ENCODE measurements at places on chromosomes 4 and X.
A peak's percentile ranks its signal among the peaks of the same experiment; 100 is the strongest.

DNA sequence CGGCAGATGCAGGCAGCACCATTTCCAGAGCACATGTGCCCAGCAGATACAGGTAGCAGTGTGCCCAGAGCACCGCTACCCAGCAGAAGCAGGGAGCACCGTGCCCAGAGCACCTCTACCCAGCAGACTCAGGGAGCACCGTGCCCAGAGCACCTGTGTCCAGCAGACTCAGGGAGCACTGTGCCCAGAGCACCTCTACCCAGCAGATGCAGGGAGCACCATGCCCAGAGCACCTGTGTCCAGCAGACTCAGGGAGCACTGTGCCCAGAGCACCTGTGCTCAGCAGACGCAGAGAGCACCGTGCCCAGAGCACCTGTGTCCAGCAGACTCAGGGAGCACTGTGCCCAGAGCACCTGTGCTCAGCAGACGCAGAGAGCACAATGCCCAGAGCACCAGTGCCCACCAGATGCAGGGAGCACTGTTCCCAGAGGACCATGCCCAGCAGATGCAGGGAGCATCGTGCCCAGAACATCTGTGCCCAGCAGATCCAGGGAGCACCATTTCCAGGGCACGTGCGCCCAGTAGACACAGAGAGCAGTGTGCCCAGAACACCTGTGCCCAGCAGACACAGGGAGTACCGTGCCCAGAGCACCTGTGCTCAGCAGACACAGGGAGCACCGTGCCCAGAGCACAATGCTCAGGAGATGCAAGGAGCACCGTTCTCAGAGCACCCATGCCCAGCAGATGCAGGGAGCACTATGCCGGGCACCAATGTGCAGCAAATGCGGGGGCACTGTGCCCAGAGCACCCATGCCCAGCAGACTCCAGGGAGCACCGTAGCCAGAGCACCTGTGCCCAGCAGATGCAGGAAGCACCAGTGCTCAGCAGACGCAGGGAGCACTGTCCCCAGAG is 236.4 kb downstream of the DHRSX start:
- no peaks in the 10 kb centered on the region for H3K27me3 ChIP-seq
- H3K36me3 ChIP-seq, result peaks cover 29% of the 10 kb centered on the region
- no peak overlapping the region for H3K27ac ChIP-seq
- no peak for DNase-seq

DNA sequence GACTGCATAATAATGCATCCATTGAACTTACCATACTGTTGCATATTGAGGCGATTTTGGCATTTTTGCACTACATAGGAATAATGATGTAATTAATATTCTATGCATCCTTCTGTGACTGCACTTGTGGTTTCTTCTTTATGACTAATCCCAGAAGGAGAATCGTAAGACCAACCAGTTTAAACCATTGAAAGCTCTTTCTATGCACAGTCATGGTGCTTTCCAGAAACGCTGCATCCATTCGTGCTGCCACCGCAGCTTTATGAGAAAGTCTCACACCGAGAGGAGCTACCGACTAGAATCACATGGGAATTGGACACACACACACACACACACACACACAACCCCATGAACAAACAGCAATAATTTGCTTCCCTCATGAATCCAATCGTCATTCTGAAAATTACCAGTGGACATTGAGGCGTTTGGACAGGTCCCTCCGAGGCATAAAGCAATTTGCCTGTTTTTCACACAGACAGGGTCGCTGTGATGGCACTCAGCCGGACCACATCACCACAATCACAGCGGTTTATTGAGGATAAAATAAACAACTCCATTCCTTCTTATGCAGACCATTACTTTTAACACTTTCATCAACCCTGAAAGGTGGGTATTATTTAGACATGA is 64.2 kb downstream of the PACRGL start:
- H3K36me3 ChIP-seq, result no peaks in the 10 kb centered on the region
- no peak overlapping the region for H3K4me3 ChIP-seq
- H3K27me3 ChIP-seq, result no peaks in the 10 kb centered on the region
- DNase-seq, result no peak
- no peaks in the 10 kb centered on the region for H3K4me1 ChIP-seq
- H3K27ac ChIP-seq, result no peak overlapping the region

DNA sequence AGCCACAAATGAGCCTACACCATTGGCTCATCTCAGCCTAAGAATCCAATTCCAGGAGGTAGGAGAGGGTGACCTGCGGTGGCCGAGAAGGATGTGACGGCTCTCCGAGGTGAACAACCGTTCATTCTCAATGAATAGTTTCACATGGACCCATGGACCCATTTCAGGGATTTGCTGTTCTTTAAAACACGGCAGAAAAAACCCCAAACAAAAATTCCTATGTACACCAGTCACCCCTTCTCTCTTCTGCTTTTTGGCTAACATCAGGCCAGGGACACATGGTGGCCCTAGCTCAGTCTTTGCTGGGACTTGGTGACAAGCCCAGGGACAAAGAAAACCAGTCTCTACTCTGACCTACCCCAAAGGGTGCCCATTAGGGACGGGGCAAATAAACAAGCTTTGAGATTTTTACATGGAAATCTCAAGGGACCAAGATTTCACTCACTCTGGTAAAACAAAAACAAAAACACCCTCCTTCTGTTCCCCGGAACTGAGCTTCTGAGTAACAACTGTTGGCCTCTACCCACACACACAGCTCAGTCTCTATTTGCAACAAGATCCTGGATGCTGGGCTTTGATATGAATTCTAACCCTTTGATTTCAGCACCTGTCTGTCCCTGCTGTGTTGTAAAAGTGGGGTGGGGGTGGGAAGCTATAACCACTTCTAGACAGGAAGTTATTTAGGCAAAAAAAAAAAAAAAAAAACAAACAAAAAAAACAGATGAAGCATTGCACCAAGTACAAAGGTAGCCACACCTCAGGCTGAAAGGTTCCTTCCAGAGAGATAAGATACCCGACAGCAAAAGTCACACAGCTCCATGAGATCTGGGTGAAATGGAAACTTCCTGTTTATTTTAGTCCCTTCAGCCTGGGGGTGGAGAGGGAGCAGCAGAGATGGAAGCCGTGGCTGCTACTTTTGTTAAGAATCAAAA is 49.0 kb downstream of the DDX3X start:
- H3K27ac ChIP-seq, result peak overlapping the region; percentile 29
- peaks cover 14% of the 10 kb centered on the region for H3K4me1 ChIP-seq
- H3K4me3 ChIP-seq, result no peak overlapping the region
- no peaks in the 10 kb centered on the region for H3K27me3 ChIP-seq
- no peak for DNase-seq

- no peak overlapping the region for H3K4me3 ChIP-seq
- DNase-seq, result no peak
- no peaks in the 10 kb centered on the region for H3K4me1 ChIP-seq
- no peaks in the 10 kb centered on the region for H3K27me3 ChIP-seq
Observed at GRCh38 chr4:136742333-136742732, 790.0 kb downstream of the PCDH18 start.
